HFFc6 (cell line): ENCODE measurements at places on chromosomes 7 and 10.

GRCh38 chr7:95304990-95305389 lies 19.3 kb downstream of the PON1 start:
- no peak for DNase-seq

DNA sequence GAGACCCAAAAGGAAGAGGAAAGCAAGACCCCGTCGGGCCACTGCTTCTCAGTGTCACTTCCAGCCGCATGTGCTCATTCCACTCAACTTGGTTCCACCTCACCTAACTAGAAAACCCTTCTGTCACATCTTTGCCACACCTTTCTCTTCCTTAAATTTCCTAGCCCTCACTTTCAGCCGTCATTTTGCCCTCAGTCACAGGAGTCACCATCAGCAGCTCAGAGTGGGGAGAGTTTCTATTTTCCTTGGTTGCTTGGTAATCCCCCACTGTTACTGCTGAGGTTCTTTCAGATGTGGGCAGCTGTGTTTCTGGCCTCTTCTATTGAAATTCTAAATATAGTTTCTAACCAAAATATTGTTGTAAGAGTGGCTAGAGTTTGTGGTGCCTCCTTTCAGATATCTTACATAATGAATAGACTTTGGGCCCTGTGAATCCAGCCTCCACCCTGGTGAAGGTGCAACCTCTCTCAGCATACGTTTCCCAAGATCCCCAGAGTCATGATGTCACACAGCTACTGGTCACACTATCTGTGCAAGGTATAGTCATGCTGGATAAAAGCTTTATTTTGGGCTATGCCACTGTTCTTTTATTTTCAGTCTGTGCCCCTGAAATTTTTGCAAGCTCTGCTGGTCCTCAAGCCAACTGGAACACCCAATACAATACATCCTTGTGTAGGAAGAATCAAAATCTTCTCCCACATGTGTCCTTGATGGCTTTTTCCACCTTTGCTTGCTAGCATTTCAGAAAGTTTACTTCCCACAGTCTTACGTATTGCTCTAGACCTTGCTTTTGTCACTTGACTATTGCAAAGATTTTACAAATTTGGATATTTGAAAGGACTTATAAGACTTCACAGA lies 9.2 kb downstream of the AGBL3 start:
- no peak for DNase-seq

GRCh38 chr7:28349637-28350036 lies 62.7 kb upstream of the CREB5 start:
- no peak for DNase-seq

DNA sequence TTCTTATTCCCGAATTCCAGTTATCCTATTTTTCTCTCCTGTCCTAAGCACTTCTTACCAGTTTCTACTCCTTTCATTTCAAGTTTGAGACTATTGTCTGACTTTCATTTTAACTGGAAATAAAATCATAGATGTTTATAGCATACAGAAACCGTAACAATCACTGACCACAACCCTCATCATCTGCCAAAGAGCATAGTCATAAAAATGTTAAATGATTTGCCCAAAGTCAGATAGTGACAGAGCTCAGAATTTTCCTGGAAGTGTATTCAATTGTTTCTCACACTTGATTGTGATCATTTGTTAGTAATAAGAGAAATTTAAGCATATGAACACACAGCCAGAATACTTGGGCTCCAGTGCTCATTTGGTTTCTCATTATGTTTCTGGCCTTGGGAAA lies 250.5 kb upstream of the PCDH15 start:
- no peak for DNase-seq

- DNase-seq: no peak
Measured at GRCh38 chr10:23106331-23107072, 11.1 kb downstream of the MSRB2 start.

GRCh38 chr7:92723943-92724342 lies 112.4 kb downstream of the CDK6 start:
- no peak for DNase-seq

DNA sequence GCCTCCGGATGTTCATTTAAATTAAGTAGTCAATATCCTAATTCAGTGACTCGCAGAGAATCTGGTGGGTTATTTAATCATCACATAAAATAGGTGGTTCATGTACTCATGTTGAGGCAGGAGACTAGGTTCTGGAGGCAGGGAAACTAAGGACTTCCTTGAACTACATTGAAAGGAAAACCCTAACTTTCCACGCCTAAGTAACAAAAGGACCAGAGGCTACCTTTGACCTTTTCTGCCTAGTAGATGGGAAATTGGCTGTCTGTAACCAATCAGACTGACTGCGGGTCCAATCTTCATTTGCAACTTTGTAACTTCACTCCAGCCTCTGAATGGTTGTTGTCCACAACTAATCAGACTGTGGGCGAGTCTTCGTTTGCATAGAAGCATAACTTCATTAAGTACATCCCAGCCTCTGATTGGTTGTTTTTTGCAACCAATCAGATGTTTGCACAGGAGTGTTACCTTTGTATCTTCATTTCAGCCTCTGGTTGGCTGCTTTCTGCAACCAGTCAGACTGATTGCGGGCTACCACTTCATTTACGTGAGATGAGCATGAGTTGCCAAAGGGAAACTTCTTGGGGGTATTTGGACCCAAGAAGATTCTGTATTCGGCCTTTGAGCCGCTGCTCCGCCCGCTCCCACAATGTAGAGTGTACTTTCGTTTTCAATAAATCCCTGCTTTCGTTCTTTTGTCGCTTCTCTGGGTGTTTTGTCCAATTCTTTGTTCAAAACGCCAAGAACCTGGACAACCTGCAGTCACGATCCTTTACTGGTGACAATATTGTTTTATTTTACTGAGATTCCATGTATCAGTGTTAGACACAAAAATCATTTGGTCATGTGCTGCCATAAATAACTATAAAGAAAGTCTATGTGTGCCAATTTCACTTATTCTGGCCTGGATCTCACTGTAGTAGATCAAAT lies 1.7 kb upstream of the ST7 start:
- DNase-seq: no peak

GRCh38 chr10:29141761-29142160 lies 147.1 kb upstream of the LYZL1 start:
- peak; percentile 21 for DNase-seq

DNA sequence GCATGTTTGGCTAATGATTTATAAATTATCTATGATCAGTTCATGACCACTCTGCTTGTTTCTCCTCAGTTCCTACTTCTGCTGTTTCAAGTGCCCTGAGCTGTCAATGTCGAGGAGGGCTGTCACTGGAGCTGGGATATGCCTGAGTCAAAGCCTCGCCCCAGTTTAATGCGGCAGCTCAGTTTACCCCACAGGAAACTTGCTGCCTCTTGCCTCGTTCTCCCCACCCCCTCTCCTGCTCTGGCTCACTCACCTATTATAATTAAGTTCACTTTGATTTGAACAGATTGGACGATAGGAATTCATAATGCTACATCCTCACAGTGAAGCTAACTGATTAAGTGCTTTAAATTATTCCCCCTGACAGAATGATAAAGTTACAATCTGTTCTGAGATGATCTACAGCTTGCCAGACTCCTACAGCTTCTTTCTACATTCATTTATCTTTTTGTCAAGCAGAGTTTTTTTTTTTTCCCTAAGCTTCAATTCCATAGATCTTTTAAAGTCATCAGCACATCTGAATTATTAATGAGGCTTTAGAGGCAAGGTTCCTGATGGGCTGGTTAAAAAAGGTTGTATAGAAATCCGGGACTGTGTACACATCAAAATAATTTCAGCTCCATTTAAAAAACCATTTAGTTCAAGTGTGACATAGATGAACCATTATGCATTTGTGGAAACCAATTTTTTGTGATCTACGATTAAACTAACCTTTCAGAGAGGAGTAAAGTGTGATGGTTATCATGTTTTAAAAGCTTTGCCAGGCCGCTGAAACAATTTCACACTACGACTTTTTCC lies 758.3 kb downstream of the KCNMA1 start:
- DNase-seq: no peak

GRCh38 chr7:65892161-65892560 lies 19.3 kb downstream of the VKORC1L1 start:
- no peak for DNase-seq

DNA sequence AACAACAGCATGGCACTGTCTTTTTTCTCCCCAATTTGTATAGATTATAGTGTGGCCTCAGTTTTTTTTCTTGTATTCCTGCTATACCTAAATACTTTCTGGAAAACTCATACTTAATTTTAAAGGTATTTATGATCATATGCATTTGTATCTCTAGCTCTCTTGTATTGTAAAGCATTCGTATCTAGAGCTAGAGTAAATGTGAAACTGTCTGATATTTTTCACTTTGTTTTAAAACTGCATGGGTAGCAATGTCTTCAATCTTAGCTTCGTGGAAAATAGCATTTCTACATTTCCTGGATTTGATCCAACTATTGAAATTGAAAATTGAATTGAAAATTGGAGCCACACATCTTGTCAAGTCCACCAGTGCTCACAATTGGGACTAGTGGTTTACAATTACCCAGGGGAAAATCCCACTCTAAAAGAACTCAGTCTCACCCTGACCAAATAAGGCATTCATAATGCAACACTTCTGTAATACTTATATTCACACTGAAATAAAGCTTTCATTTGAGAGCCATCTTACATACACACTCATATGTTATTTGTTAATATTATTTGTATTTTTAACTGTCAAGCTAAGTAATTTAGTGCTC lies 51.3 kb upstream of the KLF6 start:
- DNase-seq: no peak

DNA sequence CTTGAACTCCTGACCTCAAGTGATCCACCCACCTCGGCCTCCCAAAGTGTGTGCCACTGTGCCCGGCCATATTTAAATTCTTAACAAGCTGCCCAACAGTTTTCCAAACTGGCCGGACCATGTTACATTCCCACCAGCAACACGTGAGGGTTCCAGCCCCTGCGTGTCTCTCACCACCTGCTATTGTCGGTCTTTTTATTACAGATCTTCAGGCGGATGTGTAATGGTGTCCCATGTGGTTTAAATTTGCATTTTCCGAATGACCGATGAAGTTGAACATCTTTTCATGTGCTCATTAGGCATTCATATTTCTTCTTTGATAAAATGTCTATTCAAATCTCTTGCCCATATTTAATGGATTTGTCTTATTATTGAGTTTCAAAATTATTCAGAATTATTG lies 11.5 kb downstream of the ELFN1 start:
- no peak for DNase-seq

DNA sequence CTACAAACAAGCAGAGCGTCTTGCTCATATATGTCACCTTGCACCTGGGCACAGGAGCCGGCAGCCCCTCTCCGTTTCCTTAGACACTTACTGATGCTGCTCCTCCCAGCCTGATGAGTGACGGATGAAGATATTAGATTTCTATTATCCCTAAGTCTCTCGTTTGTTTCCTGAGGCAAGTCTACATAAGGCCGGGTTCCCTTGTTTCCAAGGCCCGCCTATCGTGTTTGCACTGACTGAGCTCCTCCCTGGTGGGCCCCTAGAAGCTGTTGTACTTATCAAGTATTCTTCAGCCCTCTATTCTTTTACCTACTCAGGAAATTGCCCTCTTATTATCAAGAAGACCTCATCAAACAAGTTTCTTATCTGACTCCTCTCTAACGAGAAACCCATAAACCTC lies 18.5 kb downstream of the SH3PXD2A start:
- no peak for DNase-seq

DNA sequence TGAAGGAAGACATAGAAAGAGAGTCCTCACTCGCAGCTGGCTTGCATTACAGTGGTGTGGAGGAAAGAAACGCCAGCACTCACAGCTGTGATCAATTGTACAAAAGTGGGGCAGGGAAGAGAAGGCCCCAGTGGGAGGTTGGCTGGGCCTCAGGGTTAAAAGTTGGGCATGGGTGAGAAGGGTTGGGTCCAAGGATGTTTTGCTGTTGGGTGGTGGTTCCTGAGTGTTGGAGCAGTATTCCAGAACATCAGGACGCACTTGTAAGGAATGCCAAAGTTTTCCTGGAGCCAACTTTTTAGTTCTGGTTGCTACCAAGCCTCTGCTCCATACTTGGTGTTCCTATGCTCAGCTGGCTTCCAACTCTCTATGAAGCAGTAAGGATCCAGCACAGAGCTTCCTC lies 55.4 kb upstream of the MKRN1 start:
- no peak for DNase-seq

DNA sequence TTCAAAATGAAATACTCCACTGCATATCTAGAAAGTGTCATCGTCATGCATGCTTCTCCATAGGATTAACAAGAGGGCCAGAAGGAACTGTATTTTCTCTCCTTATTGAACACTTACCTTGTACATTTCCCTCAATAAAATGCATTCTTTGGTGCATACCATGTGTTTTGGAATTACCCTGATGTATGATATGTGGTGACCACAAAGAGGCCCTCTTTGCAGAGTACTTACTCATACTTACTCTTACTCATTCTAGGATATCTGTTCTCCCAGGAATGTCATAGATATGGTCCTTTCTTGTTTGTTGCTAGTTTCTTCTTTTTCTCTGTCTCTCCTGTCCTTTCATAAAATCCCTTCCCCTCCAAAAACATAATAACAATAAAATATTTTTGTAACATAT lies 1087.1 kb upstream of the POT1 start:
- no peak for DNase-seq
